ENCODE measurements at places on chromosomes 4 and X.

DNA sequence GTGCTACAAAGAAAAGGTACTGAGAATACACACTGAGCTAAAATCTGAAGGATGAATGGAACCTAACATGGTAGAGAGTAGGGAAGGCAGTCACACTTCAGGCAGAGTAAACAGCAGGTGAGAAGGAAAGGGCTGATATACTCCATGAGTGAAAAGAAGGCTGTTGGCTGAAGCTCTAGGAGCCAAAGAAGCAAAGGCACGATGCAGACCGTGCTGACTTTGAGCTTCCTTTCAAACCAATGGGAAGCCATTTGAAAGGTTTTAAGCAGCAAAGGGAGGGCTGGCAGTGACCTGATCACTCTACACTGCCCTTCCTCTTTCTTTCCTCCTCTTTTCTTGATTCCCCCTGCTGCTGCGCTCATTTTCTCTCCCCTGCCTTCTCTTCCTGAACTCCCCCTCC is 66.4 kb downstream of the TMEM154 start:
- DNase-seq = no peak

- no peak for DNase-seq
These were observed 531.9 kb downstream of the INPP4B start for GRCh38 chr4:142314247-142314646.

DNA sequence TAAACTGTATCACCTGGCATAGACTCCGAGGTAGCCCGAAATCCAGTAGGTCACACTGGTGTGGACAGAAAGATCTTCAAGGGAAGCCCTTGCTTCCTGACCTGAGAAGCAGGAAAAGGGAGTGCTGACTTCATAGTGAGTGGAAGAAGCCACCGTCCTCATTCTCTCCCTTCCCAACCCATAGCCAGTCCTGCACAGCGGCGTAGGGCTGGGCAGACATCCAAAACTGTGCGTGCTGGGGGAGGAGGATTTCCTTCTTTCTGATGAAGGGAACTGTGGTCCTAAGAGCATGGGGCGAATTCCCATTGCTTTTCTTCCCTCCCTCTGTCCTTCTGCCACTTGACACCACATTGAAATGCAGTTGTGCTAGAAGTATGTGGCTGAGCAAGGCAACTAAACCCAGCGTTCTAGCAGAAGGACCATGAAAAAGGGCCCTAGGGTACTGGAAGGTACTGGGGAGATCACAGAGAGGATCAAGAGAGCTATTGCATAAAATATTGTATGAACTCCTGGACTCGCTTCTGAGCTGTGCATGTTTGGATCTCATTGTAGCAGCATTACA is 66.9 kb downstream of the STOX2 start:
- no peak for DNase-seq

- DNase-seq = peak; percentile 52
These were observed 2.9 kb upstream of the MND1 start for GRCh38 chr4:153341575-153342090.

DNA sequence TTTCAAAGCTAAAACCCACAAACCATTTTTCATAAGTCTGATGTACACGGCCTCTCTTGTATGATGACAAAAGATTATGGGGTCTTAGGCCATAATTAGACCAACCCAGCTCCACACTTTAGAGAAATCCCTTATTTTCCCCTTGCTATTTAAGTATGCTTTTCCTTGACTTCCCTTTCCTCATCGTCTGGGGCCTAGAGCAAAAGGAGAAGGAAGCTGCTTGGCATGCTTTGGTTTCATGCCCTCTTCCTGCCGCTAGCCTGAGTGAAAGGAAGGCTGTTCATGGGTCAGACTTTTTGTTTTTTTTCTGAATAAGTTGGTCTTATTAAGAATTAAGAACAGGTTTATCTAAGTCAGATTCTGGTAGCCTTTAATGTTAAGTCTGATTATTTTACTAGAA is 10.6 kb upstream of the RASGEF1B start:
- DNase-seq = no peak

GRCh38 chrX:113726898-113727297 is 857.0 kb upstream of the HTR2C start:
- DNase-seq = no peak

DNA sequence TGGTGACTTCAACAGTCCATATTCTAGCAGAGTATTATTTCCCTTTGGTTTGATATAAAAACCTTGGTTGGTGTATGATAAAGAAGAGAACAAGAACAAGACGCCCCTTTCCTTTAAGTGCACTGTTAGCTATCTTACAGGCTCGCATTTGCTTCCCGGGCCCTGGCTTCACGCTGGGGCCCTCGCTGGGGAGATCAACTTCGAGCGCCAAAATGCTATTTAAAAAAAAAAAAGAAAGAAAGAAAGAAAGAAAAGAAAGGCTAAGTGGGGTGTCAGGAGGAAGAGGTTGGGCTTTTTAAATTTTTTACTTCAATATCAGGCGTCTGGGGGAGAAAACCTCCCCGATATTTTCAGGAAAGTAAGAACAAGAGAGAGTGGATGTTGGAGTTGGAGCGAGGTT is 11.7 kb downstream of the ARX start:
- no peak for DNase-seq

GRCh38 chrX:53321230-53321942 is 40.0 kb upstream of the IQSEC2 start:
- no peak for DNase-seq

DNA sequence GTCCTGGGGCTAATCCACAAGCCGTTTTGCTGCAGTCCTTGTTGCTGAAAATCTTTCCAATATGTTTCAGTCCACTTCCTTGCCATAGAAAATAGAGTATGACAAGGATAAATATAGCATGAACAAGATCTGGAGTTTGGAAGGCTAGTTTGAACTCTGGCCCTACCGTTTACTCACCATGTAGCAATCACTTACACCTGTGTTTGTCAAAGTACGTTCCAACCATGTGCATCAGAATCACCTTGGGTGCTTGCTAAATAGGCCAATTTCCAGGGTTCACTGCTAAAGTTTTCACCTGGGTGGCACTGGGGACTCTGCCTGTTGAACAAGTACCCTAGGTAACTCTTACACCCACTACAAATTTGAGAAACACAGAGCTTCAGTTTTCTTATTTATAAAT is 188.9 kb downstream of the ENOX2 start:
- DNase-seq = no peak
